ENCODE measurements at places on chromosomes 1 and 21.

DNA sequence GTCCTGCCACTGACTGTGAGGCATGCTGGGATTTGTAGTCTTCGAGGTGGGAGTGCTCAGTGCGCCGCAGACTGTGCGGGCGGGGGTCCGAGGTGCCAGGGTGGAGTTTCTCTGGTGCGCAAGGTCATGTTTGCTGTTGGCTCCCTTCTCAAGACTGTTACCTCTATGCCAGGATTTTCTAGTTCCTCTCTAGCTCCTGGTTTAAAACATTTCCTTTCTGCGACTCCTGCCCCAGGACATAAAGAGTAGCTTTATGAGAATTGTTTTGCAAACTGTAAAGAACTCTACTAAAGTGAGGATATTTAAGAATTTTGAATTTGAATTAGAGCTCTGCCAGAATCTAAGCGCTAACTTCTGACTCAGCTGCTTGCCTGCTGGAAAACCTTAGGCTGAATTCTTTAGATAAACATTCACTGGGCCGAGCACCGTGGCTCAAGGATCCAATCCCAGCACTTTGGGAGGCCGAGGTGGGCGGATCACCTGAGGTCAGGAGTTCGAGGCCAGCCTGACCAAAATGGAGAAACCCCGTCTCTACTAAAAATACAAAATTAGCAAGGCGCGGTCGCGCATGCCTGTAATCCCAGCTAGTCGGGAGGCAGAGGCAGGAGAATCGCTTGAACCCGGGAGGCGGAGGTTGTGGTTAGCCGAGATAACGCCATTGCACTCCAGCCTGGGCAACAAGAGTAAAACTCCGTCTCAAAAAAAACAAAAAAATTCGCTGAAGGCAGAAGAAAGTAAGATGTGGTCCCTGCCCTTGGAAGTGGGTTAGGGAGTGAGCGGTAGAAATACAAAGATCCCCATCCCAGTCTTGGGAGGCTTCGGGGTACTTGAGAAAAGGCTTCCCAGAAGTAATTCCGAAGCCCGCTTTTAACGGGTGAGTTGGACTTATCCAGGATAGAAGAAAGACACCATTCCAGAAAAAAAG is 992 bp upstream of the USP48 start:
- DNase-seq = peak; percentile 97

GRCh38 chr1:65289449-65289848 is 19.9 kb upstream of the DNAJC6 start:
- DNase-seq = no peak

DNA sequence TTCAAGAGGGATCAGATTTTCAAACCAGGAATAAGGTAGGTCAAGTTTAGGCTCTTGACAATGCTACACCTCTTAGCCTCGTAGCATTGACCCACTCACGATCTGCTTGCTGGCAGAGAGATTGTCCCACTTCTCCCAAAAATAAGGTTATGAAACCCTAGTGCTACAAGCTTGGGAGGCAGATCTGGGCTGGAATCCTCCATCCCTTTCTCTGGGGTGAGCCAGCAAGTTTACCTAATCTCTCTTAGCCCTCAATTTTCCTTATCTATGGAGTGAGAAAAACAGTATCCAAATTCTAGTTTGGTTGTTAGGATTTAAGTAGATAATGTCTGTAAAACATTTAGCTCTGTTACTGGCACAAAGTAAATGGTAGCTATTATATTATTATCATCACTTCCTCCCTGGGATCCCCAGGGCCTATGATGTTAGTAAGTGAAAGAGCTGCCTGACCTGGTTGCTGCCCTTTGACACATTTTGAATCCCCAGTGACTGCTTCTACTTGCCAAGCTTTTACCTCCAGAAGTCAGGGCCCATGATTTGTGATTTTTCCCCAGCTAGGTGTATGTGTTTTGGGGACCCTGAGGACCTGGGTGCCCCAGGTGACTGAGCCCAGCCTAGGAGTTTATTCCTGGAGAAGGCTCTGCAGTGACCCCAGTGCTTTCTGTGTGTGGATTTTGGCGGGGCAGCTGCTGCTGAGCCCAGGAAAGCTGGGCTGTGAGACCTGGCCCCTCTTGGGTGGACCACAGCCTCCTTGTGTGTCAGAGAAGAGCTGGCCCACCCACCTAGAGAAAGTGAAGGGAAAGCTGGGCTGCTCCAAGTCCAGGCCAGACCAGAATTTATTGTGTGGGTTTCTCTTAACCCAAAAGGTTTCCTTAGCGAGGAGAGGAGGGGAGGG is 48.2 kb upstream of the VANGL1 start:
- DNase-seq = no peak

DNA sequence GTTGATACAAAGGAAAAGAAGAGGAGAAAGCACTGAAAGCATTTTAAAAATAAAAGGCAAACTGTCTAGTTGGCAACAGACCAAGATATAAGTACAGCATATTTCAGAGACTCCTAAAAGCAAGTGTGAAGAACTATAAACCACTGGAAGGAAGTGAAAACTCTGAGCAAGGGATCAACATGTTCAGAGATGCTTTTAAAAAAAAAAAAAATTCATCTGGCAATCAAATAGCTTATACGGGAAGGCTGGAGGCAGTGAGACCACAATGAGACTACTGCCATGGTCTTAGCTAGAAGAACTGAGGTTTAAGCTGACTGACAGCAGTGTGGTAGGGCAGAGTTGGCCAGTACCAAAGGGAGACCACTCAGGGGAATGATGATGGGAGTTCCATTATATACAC is 124.3 kb downstream of the VAV3 start:
- DNase-seq = no peak

DNA sequence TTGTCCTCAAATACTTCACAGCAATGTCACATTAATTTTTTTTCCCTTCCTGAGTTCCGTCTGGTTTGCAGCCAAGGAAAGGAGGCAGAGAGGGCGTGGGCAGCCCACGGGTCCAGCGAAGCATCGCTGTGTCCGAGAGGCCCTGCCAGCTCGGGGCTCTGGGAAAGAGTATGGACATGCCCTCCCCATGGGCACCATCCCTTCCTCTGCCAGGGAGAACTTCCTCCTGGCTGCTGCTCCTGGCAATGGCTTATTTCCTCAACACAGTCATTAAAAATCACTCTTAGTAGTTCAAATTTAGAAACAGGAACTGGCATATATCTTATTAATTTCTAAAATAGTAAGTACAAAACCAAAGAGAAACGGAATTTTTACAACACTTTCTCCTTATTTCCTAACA is 115.4 kb downstream of the RIPK4 start:
- no peak for DNase-seq

DNA sequence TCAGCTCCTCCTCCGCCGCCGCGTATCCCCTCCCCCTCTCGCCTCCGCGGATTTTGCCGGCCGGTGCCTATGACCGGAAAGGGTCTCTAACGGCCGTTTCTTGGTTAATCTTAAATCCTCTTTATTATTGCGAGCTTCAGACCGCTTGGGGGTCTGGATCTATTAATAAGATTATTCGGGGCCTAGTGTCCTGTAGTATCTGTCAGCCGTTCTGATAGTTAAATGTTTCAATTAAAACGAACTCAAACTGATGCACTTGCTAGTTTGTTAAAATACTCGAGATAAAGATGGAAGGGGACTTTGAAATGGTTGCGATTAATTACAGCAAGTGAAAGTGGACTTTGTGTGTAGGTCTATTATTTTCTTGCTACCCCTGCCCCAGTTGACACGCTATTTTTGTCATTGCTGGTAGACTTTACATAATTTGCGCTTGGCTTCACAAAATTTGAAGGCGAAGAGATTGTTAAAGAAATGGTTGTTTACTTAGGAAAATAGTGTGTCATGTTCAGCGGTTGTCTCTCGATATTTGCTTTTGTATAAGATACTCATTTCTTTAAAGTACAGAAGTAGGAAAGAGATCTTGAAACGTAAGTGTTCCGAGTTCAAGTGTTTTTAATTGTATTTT is 779 bp downstream of the SON start:
- DNase-seq = no peak

DNA sequence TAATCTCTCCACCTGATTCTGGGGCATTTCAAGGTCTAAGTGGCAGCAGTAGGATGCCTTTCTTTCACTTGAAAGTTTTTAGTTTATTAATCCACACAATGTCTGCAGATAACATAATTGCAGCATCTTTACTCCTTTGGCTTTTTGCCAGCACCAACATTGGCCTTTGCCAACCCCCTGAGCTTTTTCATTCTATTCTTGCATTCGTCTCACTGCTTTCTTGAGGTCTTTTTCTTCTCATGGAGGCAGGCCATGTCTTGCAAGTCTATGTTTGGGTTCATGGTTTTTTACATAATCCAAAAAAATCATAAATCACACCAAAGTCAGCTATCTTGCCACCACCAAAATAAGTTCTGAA is 30.4 kb upstream of the COG2 start:
- no peak for DNase-seq

- no peak for DNase-seq
These were observed 9.3 kb upstream of the CAPN2 start for GRCh38 chr1:223702735-223703667.

GRCh38 chr1:18005238-18005637 is 102.4 kb upstream of the IGSF21 start:
- DNase-seq = no peak

GRCh38 chr1:11487196-11487751 is 8.3 kb downstream of the DISP3 start:
- no peak for DNase-seq

- no peak for DNase-seq
These were observed 82.4 kb upstream of the COL11A1 start for GRCh38 chr1:103190766-103191165.

GRCh38 chr1:201774224-201774982 is 54.6 kb upstream of the IPO9 start:
- DNase-seq = no peak

GRCh38 chr1:110229348-110230001 is 19.4 kb downstream of the KCNC4 start:
- DNase-seq = no peak

DNA sequence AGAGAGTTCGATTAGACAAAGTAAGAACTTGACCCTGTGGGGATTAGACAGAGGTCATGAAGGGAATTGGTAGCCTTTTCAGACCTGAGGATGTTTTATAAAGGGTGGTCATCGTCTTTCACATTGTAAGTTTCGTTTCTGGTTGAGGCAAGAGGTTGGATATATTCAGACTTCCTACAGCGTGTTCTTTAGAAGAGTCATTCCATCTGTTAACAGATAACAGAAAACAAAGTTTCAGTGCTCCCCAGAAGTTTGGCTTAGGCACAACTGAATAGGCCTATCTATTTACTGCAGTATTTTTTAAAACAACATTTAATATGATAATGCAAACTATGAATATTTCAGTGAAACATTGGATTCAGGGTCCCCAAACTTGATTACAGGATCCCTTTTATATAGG is 17.1 kb upstream of the IVNS1ABP start:
- DNase-seq = no peak

- no peak for DNase-seq
These were observed 226.9 kb upstream of the TMPRSS15 start for GRCh38 chr21:18630446-18630845.

DNA sequence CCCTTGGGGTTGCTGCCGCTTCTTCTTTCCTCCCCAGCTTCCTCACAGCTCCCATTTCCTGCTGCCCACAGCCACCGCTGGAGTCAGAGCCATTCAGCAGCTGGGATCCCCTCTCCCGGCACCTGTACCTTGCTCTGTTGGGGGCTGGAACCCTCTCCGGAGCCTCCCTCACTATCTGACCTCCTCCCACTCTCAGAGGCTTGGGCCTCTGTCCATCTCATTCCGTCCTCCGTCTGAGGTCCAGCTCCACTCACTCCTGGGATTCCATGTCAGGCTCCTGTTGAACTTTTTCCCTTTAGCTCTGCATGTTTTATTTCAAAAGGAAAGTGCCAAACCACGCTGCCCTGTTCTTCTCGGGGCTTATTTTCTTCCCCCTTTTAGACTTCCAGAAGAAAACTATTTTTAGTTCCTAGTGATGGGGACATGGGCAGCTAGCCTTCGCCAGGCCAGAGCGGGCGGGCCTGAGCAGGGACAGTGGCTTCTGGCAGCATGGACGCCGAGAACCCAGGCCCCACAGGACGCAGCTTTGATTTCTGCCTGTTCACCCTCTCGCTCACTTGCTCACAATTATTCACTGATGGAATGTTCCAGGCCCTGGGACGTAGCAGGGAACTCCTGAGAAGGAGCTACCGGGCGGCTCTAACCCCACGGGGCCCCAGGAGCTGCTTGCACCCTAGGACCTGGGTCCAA is 79.2 kb downstream of the ARHGEF10L start:
- no peak for DNase-seq

GRCh38 chr1:181099152-181100014 is 10.9 kb downstream of the IER5 start:
- DNase-seq = no peak

- no peak for DNase-seq
These were observed 10.6 kb upstream of the UAP1 start for GRCh38 chr1:162550925-162551324.

DNA sequence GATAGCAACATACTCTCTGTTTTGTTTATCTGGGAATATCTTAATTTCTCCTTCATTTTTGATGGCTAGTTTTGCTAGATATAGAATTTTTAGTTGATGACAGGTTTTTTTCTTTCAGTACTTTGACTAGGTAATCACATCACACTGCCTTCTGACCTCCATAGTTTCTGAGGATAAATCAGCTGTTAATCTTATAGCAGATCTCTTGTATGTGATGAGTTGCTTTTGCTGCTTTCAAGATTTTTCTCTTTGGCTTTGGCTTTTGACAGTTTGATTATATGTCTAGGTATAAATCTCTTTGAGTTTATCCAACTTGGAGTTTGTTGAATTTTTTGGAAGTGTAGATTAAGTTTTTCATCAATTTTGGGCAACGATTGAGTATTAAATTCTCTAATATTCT is 142.6 kb downstream of the ZNF644 start:
- no peak for DNase-seq

- DNase-seq = no peak
These were observed 1.9 kb downstream of the CADM3 start for GRCh38 chr1:159173320-159173719.

DNA sequence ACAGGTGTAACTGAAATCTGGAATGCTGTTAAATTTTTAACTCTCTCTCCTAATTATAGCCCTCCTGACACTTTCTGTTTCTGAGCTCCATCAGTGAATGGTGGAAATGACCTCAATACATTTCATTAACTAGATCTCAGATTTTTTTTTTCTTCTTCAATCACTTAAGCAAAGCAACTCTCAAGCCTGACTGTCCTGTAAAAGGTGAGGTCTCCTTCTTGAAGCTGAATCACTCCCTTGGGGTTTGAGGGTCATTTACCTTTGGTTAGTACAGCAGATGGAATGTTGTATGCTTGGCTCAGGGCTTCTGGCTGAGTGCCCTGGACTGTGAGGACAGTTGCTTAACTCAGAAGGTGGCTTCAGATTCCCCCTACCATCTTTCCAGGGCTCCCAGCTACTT is 518.7 kb downstream of the PTPRC start:
- no peak for DNase-seq

- no peak for DNase-seq
These were observed 41.7 kb downstream of the HUNK start for GRCh38 chr21:31914472-31914871.

DNA sequence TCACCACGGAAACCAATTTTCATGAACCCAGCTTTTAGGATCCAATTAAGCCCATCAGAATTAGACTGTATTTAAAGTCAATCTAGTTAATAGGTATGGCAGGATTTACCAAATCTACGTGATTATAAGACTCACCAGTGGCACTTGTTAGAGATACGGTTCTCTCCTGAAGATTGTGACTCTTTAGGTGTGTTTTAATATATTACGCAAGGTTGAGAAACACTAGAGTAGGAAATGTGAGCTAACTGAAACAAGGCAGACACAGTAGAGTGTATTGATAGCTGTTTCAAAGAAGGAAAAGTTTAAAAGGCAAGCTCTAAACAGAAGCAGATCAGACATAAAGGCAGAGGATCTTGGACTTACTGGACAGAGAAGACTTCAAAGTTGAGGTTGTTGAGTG is 11.2 kb upstream of the RPE65 start:
- no peak for DNase-seq

- DNase-seq = no peak
These were observed 122.7 kb downstream of the ZBTB18 start for GRCh38 chr1:244173769-244174168.
